COR-L47 (cell line): ENCODE measurements at places on chromosomes 13 and 19.

DNA sequence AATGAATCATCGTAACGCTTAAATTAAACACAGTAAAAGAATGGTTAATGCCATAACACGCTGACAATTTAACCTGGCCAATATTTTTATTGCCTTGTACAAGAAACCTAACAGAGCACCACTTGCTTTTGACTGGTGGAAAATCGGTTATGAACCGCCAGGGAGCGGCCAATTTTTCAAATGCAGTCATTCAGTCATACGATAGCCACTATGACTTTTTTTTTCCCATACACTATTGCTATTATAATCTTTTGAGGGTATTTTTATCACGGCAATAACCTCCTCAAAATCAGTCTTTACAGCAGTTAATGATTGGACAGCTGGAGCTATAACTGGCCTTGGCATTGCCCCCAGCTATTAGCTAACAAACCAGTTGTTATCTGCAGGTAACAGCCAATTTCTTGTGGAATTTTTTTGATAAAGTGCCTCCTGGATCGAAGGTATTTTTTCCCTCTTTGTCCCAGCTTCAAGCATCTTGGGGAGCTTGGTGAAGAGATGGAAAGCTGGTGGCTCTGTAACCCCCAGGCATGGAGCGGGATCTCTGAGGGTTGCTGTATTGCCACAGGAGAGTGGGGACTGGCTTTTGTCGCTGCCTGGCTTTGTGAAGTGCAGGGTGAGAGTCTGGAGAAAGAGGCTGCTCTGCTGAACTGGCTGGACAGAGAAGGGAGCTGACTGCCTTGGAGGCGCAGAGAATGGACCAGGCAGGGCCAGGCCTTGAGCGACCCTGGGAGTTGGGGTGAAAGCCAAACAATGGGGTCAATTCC, 198.4 kb upstream of the ZNF536 start:
- DNase-seq, result no peak

DNA sequence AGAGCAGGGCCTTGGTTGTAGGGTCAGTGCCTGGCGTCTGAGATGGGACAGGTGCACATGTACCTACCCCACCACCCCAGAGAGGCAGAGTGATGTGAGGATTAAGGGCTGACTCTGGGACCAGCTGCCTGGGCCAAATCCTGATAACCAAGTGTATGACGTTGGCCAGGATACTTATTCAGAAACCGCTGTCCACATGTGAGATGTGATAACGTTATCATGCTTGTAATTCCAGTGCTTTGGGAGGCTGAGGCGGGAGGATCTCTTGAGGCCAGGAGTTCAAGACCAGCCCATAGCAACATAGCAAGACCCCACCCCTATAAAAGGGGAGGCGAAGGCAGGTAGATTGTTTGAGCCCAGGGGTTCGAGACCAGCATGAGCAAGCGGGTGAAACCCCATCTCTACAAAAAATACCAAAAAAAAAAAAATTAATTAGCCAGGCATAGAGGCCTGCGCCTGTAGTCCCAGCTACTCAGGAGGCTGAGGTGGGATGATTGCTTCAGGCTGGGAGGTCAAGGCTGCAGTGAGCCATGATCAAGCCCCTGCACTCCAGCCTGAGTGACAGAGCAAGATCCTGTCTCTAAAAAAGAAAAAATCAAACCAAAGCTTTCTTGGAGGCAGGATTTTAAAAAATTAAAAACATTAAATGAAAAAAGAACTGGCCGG, 10.0 kb downstream of the ADGRE5 start:
- DNase-seq, result no peak

DNA sequence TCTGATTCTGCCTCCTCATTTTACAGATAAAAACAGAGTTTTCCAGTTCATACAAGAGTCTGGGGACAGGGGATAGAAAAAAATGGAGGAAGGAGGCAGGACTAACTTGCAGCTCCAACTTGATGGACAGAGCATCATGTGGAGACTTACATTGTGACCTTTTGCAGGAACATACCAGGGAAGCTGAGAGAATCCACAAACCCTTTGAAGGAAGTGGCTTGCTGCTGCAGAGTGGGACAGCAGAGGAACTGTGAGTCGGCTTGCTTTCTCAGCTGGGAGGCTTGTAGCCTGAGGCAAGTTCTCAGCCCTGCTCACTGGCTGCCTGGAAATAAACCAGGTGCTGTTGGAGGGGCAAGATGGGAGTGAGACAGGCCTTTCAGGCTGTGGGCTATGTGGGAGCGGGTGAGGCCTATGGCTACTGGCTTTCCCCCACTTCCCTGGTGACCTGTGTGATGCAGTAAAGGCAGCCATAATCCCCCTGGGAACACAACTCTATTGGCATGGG, 614.4 kb downstream of the KCTD12 start:
- no peak for DNase-seq

DNA sequence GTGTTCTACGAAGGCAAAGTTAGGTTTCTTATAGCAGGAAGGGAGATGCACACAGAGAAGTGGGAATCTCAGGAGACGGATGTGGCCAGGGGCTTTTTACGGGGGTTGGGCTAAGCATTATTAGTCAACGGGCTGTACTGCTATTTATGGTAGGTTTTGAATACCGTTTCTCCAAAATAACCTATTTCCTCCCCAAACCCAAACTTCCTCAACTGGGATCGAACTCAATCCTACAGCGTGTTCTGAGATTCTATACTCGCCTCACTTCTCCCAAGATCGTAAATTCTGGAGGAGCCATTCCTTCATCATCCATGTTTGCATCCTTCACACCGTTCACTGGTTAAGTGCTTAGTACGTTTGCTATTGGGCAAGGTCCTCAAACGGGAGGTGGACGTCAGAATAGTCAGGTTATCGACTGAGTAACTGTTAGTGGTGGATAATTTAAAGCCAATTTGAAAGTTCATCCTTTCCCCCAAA, 1.2 kb upstream of the TRIM13 start:
- DNase-seq, result no peak

GRCh38 chr13:61795580-61795979, 379.9 kb upstream of the PCDH20 start:
- no peak for DNase-seq

- no peak for DNase-seq
These were observed 118.0 kb downstream of the SOX1 start for GRCh38 chr13:112184851-112185371.

GRCh38 chr19:29741776-29742175, 26.7 kb upstream of the C19orf12 start:
- no peak for DNase-seq

DNA sequence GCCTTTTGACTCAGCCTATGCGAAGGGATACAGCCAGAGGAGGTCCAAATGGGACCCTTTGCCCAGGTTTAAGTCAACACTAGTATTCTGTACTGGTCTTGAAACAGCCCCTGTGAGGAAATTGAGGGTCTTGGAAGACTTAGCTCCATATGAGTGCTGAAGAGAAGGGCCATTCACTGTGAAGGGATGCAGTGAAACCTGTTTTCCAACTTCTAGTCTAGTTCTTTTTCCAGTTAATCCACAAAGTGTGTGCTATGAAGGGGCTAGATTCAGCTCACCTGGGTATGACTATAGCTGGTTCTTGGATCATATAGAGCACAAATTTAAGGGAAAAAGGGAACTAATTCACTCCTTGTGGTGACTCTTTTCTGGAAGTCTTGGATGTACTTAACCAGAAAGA, 4.0 kb downstream of the ZBTB32 start:
- no peak for DNase-seq

GRCh38 chr13:40406405-40407120, 259.9 kb downstream of the FOXO1 start:
- no peak for DNase-seq

GRCh38 chr19:49558591-49558990, 21.8 kb downstream of the NOSIP start:
- DNase-seq, result no peak

GRCh38 chr19:54307389-54308020, 5.5 kb downstream of the LILRA5 start:
- no peak for DNase-seq

DNA sequence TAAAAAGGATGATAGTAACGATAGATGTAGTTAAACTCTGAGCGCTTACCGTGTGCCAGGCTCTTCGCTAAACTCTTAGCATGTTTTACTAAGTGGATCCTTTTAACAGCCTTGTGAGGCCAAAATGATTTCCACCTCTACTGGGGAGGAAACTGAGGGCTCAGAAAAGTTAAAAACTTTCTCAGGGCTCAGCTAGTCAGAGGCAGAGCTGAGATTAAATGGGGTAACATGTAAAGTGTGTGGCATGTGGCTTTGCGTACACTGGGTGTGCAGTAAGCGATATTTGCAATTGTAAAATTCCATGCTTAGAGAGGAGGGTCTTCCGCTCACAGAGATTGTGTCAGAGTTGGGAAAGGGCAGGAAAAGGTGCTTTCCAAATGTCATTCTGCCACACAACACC, 1.7 kb downstream of the U2AF2 start:
- DNase-seq, result no peak

DNA sequence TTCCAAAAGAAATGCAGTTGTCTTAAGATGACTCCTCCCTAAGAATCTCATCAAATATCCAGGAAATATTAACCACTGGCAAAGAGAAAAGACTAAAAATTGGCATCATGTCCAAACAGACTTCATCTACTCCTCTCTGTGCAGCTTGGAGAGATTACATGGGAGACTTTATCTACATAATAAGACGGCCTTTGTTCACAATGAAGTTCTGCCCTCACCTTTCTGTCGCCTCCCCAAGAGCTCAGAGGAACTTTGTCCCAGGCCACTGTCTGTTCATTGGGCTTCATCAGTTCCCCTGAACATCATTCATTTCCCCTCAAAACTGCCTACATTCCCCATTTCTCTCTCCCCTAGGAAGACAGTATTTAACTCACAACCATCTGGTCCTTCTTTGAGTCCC, 22.4 kb upstream of the MRI1 start:
- no peak for DNase-seq

DNA sequence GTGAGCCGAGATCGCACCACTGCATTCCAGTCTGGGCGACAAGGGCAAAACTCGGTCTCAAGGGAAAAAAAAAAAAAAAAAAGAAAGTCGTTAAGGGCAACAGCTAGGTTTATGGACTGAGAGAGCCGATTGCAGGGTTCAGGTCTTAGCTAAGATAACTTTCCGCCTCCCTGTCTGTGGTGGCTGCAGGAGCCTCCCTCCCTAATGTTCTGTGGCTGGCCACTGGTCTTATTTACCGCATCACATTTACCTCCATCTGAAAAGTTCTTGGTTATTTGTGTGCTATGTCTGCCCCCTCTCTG, 722 bp upstream of the CRTC1 start:
- DNase-seq, result no peak

DNA sequence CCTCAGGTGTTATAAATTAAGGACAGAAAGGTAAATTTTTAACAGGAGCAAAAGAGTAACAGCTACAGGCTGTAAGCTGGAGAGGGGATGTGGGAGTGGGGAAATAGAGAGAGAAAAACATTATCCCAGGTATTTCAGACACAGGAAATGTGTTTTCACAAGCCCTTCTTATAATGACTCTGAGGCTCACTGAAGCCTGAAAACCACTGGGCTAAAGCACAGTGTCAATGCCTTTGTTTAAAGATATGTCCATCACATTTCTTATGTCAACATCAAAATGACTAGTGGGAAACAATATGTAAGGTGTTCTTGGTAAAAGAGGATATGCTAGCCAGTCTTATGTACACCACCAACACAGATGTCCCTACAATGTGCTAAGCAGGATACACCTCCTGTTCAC, 365.9 kb downstream of the FGF14 start:
- DNase-seq, result peak; percentile 45

GRCh38 chr19:48512504-48513288, 1.1 kb upstream of the LMTK3 start:
- DNase-seq, result no peak

GRCh38 chr19:33559996-33560395, 38.4 kb upstream of the PEPD start:
- DNase-seq, result no peak

- peak; percentile 5 for DNase-seq
These were observed 50.1 kb upstream of the MYCBP2 start for GRCh38 chr13:77377016-77377415.

- DNase-seq, result peak; percentile 3
These were observed 285.8 kb upstream of the PCDH9 start for GRCh38 chr13:67515895-67516294.

GRCh38 chr19:27955485-27956480, 1257.2 kb downstream of the UQCRFS1 start:
- no peak for DNase-seq

GRCh38 chr13:113770441-113770840, 11.4 kb downstream of the TMEM255B start:
- no peak for DNase-seq

GRCh38 chr19:42374826-42375376, 15.2 kb downstream of the CNFN start:
- no peak for DNase-seq

- DNase-seq, result peak; percentile 39
These were observed 641 bp upstream of the SOX21 start for GRCh38 chr13:94712812-94713560.

- no peak for DNase-seq
These were observed 170.0 kb downstream of the LMO7 start for GRCh38 chr13:75806117-75806516.

GRCh38 chr19:17184371-17184841, 30.8 kb upstream of the USE1 start:
- no peak for DNase-seq

- no peak for DNase-seq
These were observed 7.7 kb upstream of the RNF113B start for GRCh38 chr13:98184792-98185191.

- DNase-seq, result no peak
These were observed 348.9 kb downstream of the UQCRFS1 start for GRCh38 chr19:28864024-28864503.

DNA sequence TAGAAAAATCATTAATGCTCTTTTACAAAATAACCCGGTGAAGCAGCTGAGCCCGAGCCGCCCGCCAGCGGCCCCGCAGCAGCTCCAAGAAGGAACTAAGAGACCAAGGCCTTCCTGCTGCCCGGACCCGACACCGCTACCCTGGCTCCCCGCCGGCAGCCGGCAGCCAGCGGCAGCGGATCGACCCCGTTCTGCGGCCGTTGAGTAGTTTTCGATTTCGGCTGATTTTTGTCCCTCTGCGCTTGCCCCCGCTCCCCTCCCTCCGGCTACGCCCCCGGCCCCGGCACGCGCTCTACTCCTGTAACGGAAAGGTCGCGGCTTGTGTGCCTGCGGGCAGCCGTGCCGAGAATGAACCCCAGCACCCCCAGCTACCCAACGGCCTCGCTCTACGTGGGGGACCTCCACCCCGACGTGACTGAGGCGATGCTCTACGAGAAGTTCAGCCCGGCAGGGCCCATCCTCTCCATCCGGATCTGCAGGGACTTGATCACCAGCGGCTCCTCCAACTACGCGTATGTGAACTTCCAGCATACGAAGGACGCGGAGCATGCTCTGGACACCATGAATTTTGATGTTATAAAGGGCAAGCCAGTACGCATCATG, at the start of gene PABPC3:
Gene PABPC3 (plus strand): TSS at position 286 of the 603 bp plus-strand sequence. CDS start 63 bp downstream, at position 349.
- DNase-seq, result no peak

- DNase-seq, result no peak
These were observed 254.8 kb downstream of the LHFPL6 start for GRCh38 chr13:39347926-39348901.

- DNase-seq, result no peak
These were observed 1.1 kb upstream of the AKAP11 start for GRCh38 chr13:42270857-42271215.

- peak; percentile 82 for DNase-seq
These were observed 1.6 kb downstream of the MEX3D start for GRCh38 chr19:1566392-1567115.

- DNase-seq, result no peak
These were observed 264.7 kb downstream of the MZT1 start for GRCh38 chr13:72462726-72463125.
